Amniotic stem cell (primary cell): ENCODE measurements at places on chromosomes 12 and 14.

- DNase-seq, result no peak
Observed at GRCh38 chr12:11808931-11809330, 159.5 kb downstream of the ETV6 start.

GRCh38 chr14:50342221-50343078 lies 30.3 kb downstream of the DMAC2L start:
- no peak for DNase-seq

GRCh38 chr12:103560604-103561101 lies 26.4 kb upstream of the STAB2 start:
- DNase-seq, result peak; percentile 79

GRCh38 chr12:41473441-41473840 lies 285.3 kb downstream of the PDZRN4 start:
- DNase-seq, result no peak

- no peak for DNase-seq
Observed at GRCh38 chr14:100374876-100375265, 51.7 kb downstream of the SLC25A47 start.

DNA sequence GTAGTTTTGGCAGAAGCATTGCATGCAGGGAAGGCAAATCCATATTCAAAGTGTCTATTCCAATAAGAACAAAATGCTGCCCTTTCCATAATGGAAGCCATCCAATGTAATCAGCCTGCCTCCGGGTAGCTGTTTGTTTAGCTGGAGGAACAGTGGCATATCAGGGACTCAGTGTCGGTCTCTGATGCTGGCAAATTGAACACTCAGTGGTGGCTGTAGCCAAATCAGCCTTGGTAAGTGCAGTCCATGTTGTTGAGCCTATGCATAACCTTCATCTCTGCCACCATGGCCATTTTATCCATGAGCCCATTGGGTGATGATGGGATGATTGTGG lies 147.8 kb upstream of the MAX start:
- no peak for DNase-seq

DNA sequence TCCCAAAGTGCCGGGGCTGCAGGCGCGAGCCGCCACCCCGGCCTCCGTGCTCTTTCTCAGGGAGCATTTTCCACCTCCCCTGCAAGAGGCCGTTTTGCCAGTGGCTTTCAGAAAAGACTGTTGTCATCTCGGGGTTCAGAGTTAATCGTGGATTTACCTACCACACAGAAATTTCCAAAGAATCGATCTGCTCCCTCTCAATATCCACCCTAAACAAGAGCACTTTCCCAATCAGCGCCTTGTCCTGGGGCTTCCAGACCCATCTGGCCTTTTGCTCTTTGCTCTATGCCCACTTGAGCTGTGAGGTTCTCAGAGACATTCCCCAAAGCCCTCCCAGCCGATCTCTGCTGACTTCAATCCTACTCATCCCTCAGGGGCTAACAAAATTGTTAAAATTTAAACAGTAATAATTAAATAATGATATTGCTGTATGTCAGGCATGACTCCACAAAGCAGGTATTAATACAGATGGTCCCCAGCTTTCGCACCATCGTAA lies 86.6 kb downstream of the NINJ2 start:
- no peak for DNase-seq

GRCh38 chr12:94445662-94446061 lies 14.0 kb downstream of the CEP83 start:
- no peak for DNase-seq
